ENCODE measurements at places on chromosomes 6 and 20.
A peak's percentile ranks its signal among the peaks of the same experiment; 100 is the strongest.

DNA sequence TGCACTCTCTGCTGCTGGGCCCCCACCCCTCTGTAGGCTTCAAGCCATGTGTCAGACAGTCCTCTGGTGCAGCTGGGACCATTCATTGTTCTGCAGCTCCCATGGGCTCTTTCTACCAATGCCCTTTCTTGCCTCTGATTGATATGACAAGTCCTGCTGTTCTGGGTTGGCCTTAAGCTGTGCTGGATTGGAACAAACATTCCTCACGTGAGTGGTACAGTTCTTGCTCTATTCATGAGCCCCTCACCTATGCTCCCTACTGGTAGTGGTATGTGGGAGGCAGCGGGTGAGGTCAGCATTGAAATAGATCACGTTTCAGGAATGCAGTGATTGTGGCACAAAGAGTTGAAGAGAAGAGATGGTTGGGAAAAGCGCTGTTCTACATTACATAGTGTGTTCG lies 48.8 kb upstream of the RALY start:
- DNase-seq = no peak

DNA sequence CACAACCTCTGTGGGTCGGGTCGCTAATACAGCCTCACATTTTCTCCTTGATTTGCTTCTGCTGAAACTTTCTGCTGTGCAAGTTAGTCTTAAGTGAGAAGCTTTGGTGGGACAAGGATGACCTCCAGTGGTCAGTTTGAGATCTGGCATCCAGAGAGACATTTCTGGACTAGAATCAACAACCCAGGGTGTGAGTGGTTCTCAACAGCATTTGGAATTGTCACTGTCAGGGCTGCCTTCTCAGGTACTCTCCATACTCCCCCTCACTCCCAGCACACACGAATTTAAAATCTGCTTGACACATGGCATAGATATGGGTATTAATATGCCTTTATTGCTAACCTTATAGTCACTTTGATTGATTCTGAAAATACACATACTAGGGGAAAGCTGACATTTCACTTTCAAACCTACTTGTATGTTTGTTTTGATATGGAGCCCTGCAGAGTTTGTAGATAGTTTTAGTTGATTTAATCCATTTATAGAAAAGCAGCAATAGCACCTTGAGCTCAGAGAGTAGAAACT lies 13.2 kb downstream of the OTOR start:
- peak; percentile 5 for DNase-seq

GRCh38 chr20:35602851-35603495 lies 12.7 kb upstream of the SPAG4 start:
- DNase-seq = no peak

GRCh38 chr6:105077596-105078385 lies 102.0 kb downstream of the POPDC3 start:
- DNase-seq = no peak

DNA sequence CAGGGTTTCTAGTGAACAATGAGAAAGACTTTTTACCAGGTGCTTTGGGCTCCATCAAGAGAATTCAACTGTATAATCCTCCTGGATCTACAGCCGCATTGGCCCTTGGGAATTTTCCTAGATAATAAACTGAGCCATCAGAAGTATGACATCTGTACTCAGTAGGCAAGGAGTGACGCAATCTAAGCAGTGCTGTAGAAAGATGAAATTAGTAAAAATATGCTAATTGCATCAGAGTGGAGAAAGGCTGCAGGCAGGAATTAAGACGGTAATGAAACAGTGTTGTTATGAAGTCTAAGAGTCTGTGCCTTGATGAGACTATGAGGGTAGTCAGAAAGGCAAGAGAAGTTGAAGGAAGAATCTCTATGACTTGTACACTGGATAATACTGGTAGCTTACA lies 507.9 kb upstream of the SOX4 start:
- no peak for DNase-seq

DNA sequence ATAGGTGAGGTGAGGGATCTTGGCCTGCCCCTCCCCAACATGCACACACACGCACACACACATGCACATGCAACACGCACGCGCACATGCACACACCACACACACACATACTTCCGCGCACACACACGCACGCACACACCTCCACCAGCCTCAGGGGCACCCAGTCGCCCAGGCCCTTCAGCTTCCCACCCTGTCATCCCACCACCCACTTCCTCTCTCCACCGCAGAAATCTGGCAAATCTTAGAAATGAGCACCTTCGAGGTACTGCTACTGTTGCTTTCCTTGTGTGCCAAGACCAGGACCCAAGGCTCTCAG lies 1.2 kb downstream of the SPDEF start:
- no peak for DNase-seq

GRCh38 chr6:166174031-166174430 lies 6.4 kb upstream of the TBXT start:
- no peak for DNase-seq

DNA sequence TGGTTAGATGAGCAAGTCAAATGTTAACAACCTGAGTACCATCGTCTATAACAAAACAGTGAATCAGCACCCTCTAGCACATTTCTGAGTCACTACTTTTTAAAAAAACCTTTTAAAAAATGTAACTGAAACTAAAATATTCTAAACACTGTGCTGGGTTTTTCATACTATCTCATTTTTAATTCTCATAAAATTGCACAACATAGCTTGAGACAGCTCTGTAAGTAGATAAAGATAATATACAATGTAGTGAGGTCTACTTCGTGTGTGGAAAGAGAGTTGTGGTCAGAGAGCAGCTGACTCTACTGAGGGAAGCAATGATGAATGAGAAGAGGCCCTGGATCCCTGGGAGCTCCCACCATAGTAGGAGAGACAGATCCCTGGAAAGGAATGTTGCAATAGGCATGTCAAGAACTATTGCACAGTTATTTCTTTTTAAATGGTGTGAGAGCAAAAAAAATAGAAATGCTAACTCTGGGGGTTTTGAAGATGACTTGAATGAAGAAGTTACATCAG lies 13.6 kb upstream of the CALHM6 start:
- no peak for DNase-seq

GRCh38 chr20:58233881-58234528 lies 5.6 kb upstream of the ANKRD60 start:
- DNase-seq = no peak

DNA sequence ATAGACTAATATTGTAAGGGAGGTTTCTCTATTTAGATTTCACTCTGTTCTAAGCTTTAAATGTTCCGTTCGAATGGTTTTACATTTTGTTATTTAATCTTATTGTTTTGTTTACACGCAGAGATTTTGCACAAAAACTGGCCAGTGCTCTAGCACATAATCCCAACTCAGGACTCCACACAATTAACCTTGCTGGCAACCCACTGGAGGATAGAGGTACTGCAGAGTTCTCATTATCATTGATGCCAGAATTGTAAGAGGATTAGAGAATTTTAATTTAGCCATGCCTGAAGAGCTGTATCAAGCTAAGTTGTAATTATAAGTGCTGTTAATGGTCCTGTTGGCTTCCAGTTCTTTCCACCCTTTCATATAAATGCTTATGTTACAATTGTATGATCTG lies 179.7 kb upstream of the SCGN start:
- DNase-seq = no peak

- no peak for DNase-seq
These were observed 3.3 kb downstream of the ANKRD6 start for GRCh38 chr6:89436226-89436625.

DNA sequence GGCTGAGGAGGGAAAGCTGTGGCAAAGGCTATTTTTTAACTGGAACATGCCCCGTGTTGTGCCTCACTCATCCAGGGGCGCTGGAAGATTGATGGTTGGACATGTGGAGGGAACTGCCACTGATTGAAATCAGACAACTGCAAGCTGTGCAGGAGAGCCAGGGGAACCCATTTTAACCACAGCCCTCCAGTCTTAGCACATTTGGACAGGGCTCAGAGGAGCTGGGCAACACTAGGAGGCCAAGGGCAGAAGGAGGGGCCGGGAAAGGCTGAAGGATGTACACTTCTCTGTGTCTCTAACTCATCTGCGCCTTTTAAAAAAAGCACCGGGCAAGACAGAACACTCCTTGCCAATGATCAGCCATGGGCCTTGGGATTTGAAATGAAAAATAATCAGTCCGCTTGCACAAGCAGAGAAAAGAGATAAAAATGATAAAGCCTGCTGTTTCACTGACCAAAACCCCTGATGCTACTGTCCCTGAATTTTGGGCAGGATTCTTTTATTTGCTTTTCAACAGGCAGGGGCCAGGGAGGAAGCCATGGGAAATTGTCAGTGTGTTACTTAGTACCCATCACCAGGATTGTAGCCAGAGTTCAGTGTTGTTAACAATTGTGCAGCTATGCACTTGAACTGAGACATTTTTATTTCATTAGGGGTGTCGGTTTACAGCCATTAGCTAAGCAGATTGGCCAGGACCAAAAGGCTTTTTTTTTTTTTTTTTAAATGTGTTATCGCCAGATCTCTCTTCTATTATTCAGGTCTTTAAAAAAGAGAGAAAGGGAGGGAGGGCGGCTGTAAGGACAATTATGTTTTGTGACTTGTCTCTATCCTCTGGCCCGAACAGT lies 109.3 kb upstream of the EYA4 start:
- DNase-seq = no peak

- no peak for DNase-seq
These were observed 71.4 kb upstream of the PRSS16 start for GRCh38 chr6:27176096-27176495.

DNA sequence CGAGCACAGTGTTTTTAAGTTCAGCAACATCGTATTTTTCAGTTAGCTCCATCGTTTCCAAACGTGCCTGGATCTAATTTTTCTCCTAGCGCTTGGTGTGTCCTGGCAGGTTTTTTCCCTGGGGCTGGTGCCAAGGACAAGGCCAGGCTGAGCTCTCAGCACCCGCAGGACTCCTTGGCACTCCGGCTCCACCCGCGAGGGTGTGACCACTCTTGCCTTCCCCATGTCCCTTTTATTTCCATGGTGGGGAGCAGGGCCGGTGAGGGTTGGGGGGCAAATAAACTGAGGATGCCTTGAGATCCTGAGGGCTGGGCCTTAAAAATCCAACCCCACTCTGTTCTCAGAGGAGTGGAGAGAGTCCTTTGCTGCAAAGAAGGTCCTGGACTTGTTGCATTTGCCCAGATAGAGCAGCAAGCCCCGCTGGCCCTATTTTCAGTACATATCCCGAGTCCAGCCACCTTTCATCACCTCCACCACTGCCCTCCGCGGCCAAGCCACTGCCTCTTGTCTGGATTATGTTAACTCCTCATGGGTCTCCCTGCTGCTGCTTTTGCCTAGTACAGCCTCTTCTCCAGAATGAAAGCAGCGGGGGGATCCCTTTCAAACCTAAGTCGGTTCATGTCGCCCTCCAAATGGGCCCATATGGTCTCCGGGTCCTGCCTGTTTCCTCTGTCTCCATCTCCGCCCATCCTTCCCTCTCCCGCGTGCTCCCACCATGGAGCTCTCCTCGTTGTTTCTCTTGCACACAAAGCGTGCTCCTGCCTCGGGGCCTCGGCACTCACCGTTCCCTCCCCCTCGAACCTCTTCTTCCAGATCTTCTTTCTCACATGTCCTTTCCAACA lies 4.5 kb upstream of the RAB44 start:
- no peak for DNase-seq

DNA sequence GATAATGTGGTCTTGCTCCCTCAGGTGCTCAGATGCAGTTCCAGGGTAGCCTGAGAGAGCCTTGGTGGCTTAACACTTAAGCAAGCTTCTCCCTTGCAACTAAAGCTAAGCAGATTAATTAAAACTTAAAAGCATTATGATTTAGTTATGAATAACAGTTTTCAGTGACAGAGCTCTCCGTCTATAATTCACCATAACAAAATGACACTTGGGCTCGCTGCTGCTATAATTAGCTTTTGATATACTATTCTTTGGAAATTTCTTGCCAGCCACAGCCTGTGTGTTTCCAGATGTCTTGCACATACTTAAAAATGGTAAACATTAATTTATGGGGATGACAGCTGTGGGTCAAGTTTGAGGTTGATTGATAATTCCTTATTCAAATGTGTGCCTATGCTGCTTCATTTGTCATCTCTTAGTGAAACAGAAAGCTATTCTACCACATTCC lies 380.5 kb downstream of the TFAP2B start:
- no peak for DNase-seq

GRCh38 chr20:58131151-58131550 lies 97.3 kb downstream of the ANKRD60 start:
- no peak for DNase-seq
